ENCODE measurements at places on chromosomes 11 and 22.

- DNase-seq = no peak
These were observed 61.1 kb upstream of the TNRC6B start for GRCh38 chr22:40116496-40117200.

DNA sequence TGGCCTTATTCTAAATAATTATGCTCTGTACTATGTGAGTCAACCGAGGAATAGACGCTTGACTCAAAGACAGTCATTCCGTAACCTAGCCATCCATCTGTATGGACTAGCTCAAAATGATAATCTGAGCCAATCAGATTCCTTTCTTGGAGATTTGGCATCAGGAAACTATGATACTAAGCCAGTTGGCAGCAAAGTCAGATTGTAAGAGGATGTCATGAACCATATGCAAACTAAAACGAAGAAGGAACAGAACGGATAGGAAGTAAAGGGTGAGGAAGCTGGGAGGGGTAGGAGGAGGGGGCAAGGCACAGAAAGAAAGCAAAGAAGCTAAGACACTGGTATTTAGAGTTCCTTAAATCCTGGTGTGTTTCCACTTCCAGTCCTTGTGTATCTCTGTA lies 10.7 kb upstream of the SESN3 start:
- DNase-seq = no peak

DNA sequence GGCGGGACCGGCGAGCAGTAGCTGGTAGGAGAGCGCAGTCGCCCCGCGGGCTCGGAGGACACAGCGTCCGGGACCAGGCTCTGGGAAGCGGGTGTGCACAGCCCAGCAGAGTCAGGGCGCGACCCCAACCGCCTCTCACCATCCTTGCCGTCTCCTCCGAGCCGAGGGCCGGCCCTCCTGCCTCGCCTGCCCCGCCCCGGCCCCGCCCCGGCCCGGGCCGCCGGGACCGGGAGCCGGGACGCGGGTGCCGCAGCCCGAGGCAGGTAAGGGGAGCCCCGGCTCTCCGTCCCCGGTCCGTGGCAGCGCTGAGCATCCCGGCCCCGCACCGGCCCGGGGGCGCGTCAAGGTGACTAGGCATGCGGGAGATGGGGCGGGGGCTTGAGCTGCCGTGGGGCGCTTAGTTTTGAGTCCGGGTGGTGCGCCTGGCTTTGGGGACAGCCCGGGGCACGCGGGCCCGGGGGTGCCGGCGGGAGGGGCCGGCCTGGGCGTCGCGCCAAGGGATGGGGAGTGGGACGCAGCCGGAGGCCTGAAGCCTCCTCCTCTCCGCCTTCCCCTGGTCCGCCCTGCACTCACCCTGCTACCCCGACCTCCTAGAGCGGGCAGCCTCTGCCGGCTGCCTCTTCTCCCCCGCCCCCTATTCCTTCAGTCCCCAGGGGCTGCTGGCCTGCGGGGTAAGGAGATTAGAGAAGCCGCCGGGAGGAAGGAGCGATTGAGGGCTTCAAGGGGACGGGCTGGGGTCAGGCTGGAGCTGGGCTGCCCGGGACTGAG lies at the start of gene ABCG4:
TSS of gene ABCG4 (plus strand) at position 35 of the 768 bp plus-strand sequence. CDS start 914 bp downstream, outside the sequence.
- peak; percentile 28 for DNase-seq

- no peak for DNase-seq
These were observed 89.7 kb upstream of the MTMR2 start for GRCh38 chr11:96013461-96014213.

DNA sequence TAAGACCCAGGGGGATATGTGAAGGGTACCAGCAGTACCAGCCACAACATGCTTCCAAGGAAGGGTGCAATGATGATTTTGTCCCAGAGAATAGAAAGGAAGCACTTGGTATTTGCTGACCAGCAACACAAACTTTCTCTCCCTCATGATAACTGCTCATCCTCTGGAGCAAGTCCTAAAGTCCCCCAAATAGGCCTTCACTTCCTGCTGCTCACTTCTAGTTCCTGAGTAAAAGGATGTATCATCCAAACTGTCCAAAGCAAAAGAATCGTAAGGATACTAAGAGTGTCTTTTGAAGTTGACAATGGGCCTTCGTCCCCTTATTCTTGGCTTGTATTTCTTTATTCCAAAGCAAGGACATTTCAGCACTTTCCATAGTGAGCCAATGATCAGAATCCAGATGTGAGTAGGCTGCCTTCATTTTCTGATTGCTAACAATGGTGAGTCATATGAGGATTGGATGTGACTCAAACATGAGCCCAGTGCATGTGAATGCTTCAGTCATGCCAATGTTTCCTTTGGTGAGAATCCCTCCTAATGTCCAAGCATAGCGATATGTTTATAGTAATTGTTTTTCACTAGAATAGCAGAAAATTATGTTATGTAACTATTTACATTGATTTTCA lies 243.4 kb upstream of the POU2AF2 start:
- peak; percentile 61 for DNase-seq

DNA sequence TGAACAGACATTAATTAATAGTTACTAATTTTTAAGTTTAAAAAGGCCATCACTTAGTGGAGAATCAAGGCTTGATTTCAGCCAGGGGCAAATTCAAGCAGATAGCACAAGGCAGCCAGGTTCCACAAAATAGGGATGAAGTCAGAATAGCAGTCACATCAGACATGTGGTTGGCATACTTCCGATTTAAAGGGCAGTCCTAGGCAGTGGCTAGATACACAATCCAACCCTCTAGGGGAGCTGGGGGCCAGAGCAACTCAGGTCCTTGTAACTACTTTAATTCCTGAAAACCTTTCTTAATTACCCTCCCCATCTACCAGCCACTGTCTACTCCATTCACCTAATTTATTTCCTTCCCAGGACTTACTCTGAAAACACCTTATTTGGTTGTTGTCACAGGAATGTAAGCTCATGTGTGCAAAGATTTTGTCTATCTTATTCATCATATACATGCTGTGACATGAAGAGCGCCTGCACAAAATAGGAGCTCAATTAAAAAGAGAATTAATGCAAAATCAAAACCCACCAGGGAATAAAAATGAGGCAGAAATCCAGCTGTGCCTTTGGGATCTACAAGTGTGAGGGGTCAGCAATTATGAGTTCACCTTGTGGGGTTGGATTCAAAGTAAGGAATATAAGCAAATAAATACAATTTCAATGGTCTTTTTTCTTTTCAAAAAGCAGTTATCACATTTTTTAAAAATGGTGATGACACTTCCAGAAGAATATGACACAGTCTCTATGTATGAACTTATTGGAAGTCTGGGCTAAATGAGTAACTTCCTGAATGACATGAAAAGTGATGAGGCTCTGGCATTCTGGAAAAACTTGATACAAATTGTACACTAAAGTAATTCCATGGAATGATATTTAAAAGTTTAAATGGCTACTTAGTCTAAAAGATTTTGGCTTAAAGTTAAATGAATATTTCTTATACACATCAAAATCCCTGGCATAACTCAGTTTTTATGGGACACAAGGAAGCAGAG lies 53.8 kb downstream of the COPB1 start:
- DNase-seq = peak; percentile 57

GRCh38 chr11:1437500-1437899 lies 47.8 kb downstream of the BRSK2 start:
- peak; percentile 10 for DNase-seq
